ENCODE measurements at places on chromosomes 5 and 9.

DNA sequence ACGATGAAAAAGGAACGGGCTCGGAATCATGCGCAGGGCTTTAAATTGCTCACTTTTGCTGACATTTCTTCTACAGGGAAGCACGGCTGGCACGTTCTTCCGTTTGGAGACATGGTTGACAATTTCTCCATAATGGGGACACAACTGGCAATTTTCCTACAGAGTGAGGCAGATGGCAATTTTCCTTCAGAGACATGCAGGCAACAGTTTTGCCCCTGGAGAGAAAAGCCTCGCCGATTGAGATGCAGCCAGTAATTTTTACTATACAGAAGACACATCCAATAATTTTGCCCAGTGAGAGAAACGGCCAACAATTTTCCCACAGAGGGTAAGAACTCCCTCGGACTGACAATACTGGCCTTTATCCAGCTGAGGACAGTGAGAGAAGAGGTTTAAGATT, 90.9 kb upstream of the GPR151 start:
- DNase-seq: no peak

DNA sequence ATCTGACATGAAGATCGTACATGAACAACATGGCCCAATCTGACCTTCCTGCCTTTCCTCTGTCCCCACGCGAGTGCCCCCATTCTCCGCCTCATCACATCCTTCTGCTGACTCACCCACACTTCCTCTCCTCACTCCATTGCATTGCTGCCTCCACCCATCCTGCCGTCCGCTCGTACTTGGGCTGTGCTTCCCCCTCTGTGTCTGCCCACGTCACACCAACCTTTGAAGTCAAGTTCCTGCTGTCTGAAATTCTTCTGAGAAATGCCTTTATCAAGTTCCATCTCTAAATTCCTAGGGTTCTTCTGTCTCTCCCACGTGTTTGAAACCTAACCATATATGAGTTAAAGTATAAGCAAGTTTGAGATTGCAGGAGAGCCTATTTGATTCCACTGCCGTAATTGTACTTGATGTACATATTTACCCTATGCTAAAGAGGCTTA, 18.0 kb upstream of the STARD4 start:
- no peak for DNase-seq

- DNase-seq: no peak
Measured at GRCh38 chr5:135862086-135862485, 27.6 kb downstream of the SLC25A48 start.

DNA sequence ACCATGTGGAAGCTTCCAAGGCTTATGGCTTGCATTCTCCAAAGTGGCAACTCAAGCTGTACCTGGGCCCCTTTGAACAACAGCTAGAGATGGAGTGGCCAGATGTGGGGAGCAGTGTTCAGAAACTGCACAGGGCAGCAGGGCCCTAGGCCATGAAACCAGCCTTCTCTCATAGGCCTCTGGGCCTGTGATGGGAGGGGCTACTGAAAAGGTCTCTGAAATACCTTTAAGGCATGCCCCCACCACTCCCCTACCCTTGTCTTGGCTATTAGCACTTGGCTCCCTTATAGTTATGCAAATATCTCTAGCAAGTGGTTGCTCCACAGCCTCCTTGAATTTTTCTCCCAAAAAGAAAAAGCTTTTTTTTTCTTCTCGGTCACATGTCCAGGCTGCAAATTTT, 1014.6 kb downstream of the DTWD2 start:
- no peak for DNase-seq

DNA sequence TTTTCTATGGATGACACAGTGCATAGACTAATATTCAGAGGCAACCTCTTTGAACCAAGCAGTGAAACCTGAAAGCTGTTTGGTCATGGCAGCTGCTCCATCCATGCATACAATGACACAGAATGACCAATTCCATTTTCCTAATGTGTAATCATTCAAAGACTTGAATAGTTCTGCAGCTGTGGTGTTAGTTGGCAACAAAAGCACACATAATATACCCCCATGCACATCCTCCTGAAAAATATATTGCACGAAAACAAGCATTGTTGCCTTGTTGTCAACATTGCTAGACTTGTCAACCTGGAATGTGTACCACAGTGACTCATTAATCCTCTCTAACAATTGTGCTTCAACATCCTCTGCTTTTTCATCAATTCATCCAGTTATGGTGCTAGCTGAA, 71.0 kb upstream of the SEMA6A start:
- DNase-seq: no peak

DNA sequence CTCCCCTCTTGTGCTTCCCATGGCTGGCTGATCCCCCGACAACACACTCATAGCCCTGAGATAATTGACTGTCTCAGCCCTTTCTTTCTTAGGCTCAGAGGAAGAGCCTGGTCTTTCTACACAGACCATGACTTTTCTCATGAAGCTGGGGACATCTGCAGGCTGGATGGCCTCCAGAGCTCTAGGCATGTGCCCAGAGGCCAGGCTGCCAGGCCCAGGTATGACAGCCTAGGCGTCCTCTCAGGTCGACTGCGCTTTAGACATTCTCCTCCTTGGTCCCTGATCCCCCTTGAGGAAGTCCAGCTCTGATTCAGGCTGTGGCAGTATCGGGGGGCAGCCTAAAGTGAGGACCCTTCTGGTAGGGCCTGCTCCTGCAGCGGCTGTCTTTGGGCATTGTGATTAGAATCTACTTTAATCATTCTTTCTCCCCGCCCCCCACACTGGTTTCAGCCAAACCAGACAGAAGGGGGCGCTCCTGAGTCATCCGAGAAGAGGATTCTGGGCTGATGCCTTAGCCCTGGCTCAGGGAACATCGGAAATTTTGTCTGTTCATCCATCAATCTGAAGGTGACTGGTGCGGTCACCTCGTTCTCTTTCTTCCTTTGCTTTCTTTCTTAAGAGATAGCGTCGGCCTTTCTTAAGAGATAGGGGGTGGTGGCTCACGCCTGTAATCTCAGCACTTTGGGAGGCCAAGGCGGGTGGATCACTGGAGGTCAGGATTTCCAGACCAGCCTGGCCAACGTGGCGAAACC, 66.5 kb upstream of the HSPA9 start:
- DNase-seq: no peak

- peak; percentile 11 for DNase-seq
Measured at GRCh38 chr9:97740848-97741821, 44.0 kb upstream of the XPA start.

DNA sequence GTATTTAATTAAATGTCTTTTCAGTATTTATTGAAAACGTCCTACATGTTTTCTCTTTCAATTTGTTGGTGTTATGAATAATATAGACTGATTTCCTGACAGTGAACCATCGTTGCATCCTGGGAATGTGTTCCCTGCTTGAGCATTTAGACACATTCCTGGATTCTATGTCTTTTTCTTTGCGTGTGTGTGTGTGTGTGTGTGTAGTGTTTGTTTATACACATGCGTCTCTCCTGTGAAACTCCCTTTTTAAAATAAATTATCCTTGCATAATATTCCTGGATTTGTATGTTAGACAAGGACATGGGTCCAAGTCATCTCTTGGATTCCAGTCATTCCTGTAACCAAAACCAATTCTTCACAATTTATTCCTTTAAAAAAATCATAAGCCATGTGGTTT, 153.4 kb downstream of the HSPA4 start:
- DNase-seq: no peak

DNA sequence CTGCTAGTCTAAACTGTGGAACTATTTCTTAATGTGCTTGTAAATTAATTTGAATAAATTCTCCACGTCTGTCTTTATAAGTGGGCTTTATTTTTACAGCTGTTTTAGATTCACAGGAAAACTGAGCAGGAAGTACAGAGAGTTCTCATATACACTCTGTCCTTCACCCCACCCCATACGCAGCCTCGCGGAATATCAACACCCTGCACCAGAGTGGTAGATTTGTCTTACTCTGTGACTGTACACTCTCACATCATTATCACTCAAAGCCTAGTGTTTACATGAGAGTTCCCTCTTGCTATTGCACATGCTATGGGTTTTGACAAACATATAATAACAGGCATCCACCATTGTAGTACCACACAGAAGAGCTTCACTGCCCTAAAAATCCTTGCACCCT, 179.7 kb upstream of the DAB2 start:
- no peak for DNase-seq

GRCh38 chr9:137128158-137128861, 10.6 kb upstream of the GRIN1 start:
- DNase-seq: no peak

- DNase-seq: no peak
Measured at GRCh38 chr9:83433846-83434245, 104.4 kb downstream of the FRMD3 start.

DNA sequence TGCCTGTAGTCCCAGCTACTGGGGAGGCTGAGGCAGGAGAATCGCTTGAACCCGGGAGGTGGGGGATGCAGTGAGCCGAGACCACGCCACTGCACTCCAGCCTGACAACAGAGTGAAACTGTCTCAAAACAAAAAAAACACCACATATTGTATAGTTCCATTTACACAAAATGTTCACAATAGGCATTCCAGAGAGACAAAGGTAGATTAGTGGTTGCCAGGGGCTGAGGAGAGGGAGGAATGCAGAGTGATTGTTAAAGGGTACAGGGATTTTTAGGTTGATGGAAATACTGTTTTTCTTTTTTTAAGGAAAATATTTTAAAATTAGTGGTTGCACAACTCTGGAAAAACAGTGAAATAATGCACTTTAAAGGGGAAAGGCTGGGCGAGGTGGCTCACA, 19.6 kb downstream of the ETF1 start:
- no peak for DNase-seq

DNA sequence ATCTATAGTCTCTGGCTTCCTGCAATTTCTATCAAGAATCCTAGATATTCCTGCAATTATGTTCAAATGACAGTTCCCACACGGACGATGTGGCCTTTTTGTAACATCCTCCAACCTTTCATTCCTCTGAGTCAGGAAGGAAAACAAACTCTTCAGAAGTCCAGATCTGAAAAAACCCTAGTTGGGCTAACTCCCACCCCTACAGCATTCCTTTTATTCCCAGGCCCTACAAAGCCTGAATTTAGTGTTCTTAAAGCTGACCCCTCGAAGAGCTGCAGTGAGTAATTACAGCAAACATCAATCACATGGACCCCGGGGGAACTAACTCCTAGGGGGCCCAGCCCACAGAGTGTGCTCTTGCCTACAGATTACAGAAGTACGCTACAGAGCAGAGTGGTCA, 99.7 kb downstream of the SERINC5 start:
- DNase-seq: no peak

DNA sequence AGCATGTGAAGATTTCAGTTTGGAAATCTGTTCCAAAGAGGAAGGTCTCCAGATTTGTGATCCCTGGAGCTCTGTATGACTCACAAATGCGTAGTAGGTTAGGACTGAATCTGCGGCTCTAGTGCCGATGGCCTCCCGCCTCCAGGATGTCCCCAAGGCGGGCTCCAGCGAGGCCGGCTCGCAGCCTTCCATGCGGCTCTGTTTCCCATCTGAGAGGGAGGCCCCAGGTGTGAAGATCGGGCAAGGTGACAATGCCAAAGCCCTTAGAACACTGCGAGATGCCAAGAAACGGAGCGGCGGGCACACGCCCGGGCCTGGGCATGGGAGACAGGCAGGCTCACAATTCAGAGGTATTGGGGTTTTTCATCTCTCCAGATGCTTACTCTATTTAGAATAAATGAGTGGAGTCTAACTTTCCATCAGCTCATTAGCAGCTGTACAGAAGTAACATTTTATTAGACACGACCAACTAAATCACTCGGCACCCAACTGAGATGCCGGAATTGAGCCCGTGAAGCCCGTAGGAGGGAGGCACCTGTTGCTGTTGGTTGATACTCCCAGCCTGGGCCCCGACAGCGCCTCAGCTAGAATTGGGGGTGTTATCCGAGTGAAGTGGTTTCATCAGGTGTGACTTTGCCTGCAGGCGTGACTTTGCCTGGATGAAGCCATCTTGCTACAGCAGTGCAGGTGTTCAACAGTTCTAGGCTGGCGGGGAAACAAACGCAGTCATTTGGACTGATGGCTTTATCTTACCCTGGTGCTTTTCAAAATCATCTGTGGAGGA, 7.4 kb upstream of the MRPS2 start:
- no peak for DNase-seq
